ENCODE measurements at places on chromosomes 4 and X.
A peak's percentile ranks its signal among the peaks of the same experiment; 100 is the strongest.

GRCh38 chr4:152512483-152512882, 23.4 kb downstream of the FBXW7 start:
- DNase-seq, result no peak

- DNase-seq, result no peak
These were observed 25.0 kb upstream of the UGT2B7 start for GRCh38 chr4:69071286-69071685.

GRCh38 chr4:115331241-115331640, 217.8 kb upstream of the NDST4 start:
- DNase-seq, result no peak

- DNase-seq, result no peak
These were observed 5.5 kb upstream of the NR3C2 start for GRCh38 chr4:148447681-148448080.

- DNase-seq, result no peak
These were observed 3.2 kb downstream of the MAOB start for GRCh38 chrX:43878906-43879526.

DNA sequence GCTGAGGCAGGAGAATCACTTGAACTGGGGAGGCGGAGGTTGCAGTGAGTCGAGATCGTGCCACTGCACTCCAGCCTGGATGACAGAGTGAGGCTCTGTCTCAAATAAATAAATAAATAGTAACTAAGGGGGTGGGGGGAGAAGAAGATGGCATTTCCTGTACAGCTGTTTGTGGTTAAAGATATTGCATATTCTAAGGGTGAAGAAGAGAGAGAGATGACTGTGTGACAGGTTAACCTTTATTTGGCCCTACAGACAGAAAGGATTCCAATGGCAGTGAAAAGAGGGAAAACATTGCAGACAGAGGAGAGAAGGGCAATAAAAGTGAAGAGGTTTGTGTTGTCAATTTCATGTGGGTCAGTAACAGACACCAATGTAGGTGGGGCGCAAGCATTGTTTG, 9.4 kb downstream of the TASL start:
- DNase-seq, result no peak

DNA sequence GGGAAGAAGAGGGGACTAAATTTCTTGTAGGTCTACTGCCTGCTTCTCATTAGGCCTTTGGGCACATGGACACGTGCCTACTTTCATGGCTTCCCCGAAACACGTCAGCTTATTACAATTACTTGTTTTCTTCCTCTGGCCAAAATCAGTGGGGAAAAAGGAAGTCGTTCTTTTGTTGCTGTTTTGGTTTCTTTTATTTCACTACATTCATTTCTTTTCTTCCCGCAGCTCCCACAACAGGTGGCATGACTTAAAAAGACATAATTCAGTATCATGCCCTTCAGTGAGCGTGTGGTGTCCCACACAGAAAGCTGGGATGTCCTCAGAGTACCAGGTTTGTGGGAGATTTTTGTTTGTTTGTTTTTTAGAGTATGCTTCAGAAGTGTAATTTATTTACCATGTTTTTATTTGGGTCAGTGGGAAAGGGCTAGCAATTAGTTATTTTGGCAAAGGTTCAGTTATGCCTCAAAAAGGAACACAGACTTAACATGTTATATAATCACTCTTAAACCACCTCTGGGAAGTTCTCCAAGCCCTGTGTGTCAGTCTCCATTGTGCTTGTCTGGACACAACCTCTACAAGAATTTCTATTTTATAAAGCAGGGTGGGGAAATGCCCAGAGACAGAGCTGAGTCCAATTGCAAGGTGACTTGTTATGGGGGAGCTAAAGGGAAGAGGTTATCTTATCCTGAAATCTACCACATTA, 44.2 kb upstream of the SPRY1 start:
- DNase-seq, result peak; percentile 58

- DNase-seq, result no peak
These were observed 244.2 kb downstream of the BCOR start for GRCh38 chrX:39853417-39854030.

DNA sequence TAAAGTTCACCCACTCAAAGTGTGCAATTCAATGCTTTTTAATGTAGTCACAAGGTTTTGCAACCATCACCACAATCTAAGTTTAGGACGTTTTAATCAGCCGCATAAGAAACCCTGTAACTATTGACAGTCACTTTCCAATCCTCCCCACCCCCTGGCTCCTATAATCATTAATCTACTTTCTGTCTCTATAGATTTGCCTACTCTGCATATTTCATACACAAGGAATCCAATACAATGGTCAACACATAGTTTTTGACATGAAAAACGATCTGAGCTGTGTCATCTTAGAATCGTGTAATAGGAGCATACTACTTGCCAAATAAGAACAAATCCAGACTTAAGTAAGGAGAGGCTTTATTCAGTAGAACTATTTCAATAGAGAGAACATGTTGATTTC, 47.6 kb downstream of the ANXA3 start:
- no peak for DNase-seq

GRCh38 chr4:46277165-46277951, 112.6 kb downstream of the GABRA2 start:
- DNase-seq, result no peak

- DNase-seq, result no peak
These were observed 375.4 kb downstream of the GRID2 start for GRCh38 chr4:92679149-92679548.

DNA sequence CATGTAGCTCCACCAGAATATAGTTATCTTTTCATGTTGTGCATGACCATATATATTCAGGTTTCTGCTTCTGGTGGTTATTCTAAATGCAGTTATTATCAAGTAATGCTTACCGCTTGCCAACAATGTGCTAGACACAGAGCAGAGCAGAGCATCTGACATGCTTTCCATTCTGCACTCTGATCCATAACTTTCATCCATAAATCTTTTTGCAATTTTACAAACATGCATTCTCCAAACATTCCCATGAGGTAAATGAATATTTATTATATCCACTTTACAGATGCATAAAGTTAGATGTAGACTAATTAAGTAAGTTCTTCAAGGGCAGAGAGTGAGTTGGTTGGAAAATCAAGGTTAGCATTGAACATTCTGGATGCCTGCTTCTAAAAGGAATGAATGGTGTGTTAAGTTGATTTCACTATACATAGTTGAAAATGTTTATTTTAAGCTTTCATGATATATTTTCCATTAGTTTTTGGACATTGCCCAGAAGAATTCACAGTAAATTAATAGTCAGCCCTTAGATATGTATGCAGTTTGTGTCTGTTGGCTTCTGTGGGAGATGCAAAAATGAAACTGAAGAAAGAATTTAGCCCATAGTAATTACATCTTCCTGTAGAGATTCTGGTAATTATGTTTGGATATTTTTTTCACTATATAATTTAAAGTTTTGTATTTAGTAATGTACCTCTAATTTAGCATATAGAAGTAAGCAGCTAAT, 867.8 kb downstream of the CCSER1 start:
- DNase-seq, result no peak

GRCh38 chr4:185405296-185405999, 8.8 kb downstream of the ANKRD37 start:
- no peak for DNase-seq

DNA sequence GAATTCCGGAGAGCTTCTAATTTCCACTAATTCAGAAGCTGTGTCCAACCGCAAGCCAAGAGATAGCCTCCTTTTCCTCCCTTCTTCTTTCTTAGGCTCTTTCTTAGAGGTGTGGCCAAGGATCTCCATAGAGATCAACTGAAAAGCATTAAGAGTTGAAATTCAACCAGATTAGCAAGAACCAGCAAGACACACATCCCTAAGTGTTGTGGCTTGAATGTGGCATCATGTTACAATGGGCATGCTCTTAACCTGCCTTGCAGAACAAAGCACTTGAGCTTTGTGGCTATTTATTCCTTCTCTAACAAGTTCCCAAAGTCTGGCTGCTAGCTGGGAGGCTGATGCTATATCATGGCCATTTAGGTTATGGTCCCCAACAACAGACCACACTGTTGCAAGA, 10.4 kb downstream of the ANOS1 start:
- no peak for DNase-seq

DNA sequence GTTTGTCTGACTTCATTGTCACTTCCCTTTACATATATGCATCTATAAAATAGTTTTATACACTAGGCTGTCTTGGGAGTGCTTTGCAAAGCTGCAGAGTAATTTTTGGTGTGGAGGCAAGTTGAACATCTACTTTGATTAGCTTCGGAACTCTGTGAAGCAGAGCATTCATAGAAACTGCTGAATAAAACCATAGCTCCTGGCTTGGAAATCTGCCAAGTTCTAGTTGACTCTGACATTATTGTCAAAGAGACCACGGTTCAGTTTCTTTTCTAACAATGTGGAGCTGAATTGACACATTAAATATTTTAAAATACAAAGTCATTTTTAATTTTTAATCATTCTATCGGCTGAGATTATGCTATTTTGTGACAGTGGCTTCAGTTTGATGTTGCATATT, 335.0 kb downstream of the BMPR1B start:
- DNase-seq, result no peak

- DNase-seq, result no peak
These were observed 50.0 kb downstream of the UGT2B10 start for GRCh38 chr4:68865760-68866159.

DNA sequence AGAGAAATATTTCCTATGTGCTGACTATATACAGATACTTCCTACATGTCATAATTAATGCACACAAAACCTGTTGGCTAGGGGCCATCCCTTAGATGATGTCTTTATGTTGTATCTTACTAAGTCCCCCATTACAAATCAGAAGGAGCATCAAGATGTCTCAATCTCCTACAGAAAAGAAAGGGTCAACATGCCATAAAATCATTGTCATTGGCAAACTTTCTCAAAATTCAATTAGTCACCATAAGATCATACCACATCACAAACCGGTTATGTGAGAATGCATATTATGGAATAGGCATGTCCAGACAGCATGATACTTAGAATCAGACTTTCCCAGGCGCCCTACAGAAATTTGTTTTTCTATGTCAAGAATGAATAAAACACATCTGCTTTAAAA, 175.2 kb upstream of the TET2 start:
- DNase-seq, result no peak

GRCh38 chrX:65745992-65746391, 78.5 kb downstream of the MSN start:
- DNase-seq, result no peak

GRCh38 chr4:31851946-31852345, 1131.8 kb downstream of the PCDH7 start:
- DNase-seq, result no peak

GRCh38 chr4:74006009-74006476, 7.6 kb upstream of the CXCL5 start:
- no peak for DNase-seq

DNA sequence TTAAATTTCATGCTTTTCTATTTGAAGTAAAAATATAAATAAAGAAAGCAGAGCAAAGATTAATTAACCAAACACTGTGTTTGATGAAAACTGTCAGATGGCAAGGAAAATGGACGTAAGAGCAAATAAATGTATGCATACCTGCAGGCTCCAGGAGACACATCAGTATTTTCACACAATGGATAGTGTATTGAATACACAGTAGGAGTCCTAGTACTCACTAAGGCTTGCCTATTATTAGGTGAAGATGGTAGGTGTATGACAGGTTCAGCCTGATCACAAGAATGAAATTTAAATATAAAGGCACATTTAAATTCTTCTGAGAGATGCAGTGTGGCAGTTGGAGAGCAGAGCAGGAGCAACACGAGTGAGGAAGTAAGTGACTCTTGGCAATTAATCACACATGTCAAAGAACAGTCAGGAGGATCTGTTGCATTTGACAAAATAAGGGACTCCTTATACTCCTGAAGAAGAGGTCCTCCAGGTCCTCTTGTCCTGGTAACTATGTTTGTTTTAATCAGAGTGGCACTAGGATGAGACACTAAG, 106.0 kb upstream of the NDST4 start:
- DNase-seq, result no peak

GRCh38 chr4:59455751-59456150, 1744.4 kb upstream of the ADGRL3 start:
- no peak for DNase-seq

GRCh38 chr4:94571715-94572114, 120.0 kb downstream of the PDLIM5 start:
- DNase-seq, result no peak

- no peak for DNase-seq
These were observed 1015.7 kb downstream of the DMD start for GRCh38 chrX:32195611-32196010.

DNA sequence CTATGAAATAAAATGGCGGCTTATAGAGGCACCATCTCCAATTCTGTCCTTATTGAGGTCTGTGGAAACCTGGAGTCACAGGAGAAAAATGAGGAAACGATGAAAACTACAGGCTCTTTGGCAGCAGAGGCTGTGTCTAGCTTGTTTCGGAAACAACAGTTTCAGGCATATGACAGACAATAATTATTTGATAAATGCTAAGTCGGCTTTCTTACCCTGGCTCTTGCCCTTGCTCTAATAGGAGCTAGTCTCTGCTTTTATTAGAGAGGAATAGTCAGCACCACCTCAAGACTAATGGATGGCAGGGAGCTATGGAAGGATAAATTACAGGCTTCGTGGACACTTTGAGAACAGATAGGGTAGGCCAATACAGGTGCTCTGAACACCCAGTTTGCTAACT, 24.3 kb downstream of the HADH start:
- no peak for DNase-seq

DNA sequence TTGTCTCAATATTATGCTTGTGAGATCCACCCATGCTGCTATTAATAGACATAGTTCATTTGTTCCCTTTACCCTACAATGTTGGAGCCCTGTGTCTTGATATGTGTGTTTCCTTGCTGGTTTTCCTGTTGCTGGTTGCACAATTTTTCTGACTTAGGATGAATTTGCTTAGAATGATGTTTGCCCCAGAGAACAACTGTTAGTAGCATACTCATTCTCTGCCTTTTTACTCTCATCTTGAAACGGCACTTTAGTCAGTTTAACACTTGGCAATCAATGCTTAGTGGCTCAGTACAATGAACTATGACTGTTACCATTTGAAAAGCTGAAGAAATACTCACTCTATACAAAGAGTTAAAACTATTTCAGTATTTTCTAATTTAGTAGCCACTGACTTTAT, 158.8 kb upstream of the NDST4 start:
- DNase-seq, result no peak

DNA sequence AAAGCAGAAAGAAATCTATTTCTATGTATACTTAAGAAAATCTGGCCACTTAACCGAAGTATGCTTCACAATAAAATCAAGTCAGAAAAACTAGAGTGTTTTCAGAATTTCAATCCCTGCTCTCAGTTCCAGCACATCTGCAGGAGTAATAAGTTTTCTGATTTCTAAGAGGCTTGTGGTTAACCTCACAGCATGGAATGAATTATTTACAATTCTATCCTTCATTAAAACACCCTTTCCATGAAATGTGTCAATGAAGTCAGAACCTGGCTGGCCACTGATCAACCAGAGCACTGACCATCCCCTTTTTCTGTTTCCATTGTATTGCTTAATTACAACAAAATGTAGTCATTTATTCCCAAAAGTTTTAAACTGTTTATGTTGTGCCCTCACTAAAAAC, 781.4 kb upstream of the INTU start:
- DNase-seq, result no peak

DNA sequence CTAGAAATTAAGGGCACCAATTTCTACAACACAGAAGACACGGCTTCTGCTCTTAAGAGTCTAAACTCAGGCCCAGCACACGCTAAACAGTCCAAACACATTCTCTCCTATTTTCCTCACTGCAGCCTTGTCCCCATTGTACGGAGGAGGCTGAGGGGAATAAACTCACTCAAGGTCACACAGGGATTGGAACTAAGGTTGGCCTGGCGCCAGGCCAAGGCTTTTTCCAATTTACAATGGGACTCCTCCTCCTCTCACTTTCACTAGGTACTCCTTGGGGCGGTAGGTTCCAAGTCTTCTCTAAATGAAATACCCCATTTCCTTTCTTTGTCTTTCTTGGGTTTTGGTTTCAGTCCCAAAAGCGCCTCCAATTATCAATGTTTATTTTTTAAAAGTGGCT, 48.7 kb upstream of the CRMP1 start:
- no peak for DNase-seq

- DNase-seq, result no peak
These were observed 33.8 kb upstream of the FGFR3 start for GRCh38 chr4:1759170-1759817.
